ENCODE measurements at places on chromosomes 1 and 21.

DNA sequence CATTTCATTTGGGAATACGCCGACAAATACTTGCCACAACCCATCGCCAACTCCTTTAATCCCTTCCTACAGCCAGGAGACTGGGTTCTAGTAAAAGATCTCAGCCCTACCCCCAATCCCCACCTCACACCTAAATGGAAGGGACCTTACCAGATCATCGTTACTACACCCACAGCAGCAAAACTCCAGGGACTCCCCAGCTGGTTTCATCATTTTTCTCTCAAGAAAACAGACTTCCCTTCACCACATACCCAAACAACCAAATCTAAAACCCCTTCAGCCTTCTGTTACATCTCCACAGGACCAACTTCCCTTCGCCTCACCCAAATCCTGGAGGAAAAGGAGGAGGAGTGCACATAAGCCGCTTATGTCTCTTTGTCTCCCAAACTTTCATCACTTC, 23.7 kb upstream of the SLC2A5 start:
- DNase-seq = no peak

- no peak for DNase-seq
Observed at GRCh38 chr21:40567501-40567900, 279.5 kb downstream of the DSCAM start.

- no peak for DNase-seq
Observed at GRCh38 chr1:35931446-35932157, 697 bp downstream of the AGO3 start.

GRCh38 chr1:27713869-27714513, 11.8 kb upstream of the FAM76A start:
- no peak for DNase-seq

- DNase-seq = no peak
Observed at GRCh38 chr1:7771823-7772299, 765 bp downstream of the VAMP3 start.

- DNase-seq = no peak
Observed at GRCh38 chr1:64229307-64229706, 25.9 kb downstream of the UBE2U start.

DNA sequence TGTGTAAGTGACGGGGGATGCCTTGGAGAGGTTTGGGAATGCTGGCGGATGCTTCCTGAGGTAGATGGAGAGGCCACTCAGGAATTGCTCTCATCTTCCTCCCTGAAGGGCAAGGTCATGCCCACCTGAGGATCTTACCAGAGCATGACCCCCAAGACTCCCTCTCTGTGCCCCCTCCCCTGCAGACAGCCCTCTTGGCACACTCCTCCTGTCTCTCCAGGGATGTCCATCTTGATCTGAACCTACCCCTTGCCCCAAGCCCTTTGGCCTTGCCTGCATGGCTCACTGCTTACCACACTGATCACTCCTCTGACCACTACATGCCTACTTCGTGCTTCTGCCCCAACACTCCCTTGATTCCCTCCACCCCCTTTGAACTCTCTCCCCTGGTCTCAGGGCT, 17.9 kb upstream of the MPL start:
- no peak for DNase-seq

GRCh38 chr1:30726236-30726635, 2.9 kb upstream of the MATN1 start:
- DNase-seq = no peak

DNA sequence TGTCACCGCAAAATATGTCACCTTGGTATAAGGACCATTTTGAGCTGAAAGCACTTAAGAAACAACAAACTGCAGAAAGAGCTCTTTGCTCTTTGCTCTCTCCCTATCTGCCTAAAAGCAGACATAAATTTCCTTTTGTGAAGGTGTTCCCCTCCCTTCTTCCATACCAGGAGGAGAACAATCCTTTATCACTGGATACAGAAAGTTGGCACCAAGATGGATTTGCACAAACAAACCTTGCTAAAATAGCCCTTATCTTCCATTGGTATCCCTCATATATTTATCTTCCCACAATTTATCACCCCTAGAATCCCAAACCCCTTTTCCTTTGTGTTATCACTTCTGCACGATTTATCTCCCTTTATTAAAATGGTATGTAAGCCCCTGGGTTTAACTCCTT, 51.4 kb downstream of the DPYD start:
- no peak for DNase-seq

GRCh38 chr21:34031835-34032370, 41.5 kb upstream of the MRPS6 start:
- no peak for DNase-seq

DNA sequence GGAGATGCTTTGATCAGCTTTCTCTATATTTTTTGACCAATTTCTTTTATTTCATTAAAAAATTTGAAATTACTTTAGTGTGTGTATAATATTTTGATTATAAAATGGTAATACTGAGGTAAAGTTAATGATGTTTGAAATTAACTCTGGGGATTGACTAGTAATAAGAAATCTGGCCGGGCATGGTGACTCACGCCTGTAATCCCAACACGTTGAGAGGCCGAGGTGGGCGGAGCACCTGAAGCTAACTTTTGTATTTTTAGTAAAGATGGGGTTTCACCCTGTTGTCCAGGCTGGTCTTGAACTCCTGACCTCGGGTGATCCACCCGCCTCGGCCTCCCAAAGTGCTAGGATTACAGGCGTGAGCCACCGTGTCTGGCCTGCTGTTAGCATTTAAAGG, 17.5 kb downstream of the SCP2 start:
- DNase-seq = no peak

DNA sequence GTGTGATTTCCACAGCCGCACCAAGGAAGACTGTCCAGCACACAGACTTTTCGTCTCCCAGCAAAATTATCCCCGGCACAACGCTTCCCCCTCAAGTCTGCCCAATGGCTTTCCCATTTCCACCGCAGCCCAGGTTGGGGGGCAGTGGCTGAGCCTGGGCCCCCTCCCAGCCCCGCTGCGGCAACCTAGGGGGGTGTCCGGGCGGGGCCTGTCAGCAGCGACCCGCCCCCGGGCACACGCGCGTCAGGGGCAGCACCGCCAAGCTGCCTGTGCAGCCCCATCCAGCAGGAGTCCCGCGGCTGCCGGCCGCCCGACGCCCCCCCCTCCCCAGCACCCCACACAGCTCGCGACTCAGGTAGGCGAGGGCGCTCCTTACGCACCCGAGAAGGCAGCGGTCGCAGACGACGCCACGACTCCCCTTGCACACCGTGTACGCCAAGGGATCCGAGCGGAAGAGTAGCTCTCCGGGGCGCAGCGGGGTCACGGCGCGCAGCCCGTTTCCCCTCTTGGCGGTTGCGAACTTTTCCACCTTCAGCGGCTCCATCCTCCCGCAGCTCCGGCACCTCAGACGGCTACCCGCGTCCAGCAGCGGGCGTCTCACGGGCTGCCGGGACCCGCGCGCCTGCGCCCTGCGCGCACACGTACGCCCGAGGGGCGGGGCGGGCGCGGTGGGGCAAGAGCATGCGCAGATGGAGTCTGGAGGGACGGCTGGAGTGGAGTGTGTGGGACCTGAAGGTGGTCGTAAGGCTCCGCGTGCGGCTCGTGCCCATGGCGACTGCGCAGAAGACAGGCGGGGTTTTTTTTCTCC, at the start of gene SMYD3:
SMYD3 (minus strand) TSS at position 606 of the 808 bp plus-strand sequence.
- peak; percentile 56 for DNase-seq

DNA sequence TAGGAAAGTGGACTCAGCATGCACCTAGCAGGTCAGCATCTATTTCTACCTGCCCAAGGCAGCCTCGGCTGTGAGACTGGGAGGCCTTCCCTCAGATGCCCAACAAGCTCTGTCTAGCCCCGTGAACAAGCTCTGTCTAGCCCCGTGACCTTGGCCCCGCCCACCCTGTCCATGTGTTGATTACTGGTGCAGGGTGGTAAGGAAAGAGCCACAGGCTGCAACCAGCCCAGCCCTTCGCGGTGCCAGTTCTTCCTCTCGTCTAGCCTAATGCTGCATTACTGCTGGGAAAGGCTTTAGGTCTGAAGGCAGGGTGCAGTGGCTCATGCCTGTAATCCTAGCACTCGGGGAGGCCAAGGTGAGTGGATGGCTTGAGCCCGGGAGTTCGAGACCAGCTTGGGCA, 2.2 kb downstream of the GPR153 start:
- DNase-seq = no peak

- DNase-seq = no peak
Observed at GRCh38 chr1:107529511-107530149, 388.8 kb downstream of the NTNG1 start.

DNA sequence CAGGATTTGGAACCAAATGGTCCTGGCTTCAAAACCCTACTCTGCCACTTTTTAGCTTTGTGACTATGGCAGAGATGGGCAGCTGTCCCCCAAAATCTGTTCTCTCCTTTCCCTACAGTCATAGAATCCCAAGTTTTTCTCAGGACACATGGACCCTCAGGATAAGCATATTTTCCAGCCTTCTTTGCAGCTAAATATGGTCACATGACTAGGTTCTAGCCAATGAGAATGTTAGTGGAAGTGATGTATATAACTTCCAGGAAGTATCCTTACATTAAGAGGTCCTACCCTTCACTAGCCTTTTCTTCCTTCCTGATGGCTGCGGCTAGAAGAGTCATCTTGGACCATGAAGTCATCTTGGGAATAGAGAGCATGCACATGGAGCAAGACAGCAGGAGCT, 5.9 kb downstream of the IGSF3 start:
- DNase-seq = no peak

DNA sequence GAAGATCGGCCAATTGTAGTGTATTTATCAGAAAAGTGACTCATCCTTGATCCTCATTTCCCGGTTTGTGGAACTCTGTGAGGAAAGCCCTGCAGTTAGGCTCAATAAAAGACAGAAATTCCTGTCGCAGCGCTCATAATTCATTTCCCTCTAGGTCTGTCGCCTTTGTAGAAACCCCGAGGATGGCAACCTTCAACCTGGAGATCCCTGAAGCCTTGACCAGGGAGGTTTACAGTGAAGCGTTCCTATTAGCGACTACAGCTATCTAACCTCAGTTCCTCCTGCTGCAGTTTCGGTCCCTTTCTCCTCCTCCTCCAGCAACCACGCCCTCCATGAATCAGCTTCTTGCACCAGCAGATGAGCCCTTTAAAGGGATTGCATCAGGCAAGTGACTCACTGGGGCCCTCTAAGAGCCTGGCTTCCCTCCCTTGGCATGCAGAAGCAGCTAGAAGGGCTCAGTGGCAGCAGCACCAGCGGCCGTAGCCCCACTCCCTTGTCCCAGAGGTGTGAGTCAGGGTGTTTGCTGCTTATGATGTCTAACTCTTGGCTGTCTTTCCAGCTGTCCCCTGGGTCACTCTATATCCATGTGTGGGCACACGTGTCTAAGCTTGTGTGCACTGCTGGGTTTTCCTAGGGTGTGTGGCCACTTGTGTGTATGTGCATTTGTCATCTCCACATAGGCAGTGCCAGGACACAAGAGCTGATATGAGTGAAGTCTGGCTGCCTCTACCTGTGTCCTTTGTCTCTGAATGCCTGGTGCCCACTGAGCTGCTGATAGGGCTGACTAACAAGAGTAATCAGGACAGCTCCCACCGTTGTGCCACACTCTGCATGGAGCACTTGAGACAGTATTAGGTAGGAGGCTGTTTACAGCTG, 779 bp upstream of the STK40 start:
- DNase-seq = peak; percentile 56

DNA sequence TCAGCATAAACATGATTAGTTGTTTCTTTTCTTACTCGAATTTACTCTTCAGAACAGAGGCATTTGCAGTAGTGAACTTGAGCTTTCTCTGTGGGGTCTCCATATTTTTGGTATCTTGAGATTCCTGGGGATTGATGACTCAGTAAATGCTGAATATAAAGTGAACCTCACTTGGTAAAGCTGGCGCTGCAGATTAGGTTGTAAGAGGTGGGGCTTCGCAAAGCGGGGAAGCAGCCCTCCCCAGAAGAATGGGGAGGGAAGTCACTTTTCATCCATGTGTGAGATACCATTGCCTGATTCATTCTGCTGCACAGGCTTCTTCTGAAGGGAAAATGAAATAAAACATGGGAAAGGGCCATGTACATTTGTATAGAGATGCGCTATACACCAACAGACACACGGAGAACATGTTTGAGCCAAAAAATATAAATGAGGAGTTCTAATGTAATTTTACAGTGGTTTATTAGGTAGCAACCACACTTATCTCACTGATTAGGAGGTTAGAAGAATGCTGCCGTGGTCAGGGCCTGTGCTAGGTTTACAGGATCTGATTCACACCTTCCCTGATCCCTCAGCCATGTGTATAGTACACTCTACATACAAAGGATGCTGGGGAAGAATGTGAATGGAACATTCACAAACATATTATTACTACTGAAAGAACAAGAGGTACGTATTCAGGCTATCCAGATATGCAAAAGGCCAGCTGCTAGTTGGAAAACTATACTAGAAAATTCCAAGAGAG, 63.5 kb downstream of the DNTTIP2 start:
- no peak for DNase-seq

- DNase-seq = no peak
Observed at GRCh38 chr1:198734323-198735008, 95.6 kb downstream of the PTPRC start.

DNA sequence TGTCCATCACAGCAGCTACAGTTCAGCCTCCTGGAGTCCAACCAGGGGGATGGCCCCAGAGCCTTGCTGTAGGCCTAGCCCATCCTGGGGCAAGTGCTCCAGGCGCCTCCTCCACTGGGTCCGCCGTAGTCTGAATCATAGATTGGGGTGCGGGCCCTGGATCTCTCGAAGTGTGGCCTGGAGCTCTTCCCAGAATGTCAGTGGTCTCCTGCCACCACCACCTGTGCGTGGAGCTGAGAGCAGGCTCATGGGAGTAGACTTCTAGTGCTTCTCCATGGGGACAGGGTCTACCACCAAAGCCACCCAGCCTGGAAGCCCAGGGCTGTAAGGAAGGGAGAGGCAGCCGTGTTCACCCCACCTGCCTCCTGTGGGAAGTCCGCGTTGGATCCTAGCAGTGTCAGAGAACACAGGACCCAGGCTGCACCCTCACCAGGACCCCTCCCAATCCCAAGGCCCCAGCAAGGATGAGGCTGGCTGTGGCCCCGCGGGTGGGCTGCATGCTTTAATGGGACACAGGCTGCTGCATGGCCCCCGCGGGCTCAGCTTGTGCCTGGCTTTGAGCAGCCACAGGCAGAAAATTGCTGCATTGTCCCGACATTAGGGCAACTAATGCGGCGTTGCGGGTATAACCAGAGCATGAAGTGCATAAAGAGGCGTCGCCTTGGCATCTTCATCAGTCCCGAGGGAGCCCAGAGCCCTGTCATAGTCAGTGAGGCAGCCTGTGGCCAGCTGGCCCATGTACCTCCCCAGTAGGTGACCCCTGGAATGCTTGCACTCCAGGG, 735 bp upstream of the HES3 start:
- no peak for DNase-seq

DNA sequence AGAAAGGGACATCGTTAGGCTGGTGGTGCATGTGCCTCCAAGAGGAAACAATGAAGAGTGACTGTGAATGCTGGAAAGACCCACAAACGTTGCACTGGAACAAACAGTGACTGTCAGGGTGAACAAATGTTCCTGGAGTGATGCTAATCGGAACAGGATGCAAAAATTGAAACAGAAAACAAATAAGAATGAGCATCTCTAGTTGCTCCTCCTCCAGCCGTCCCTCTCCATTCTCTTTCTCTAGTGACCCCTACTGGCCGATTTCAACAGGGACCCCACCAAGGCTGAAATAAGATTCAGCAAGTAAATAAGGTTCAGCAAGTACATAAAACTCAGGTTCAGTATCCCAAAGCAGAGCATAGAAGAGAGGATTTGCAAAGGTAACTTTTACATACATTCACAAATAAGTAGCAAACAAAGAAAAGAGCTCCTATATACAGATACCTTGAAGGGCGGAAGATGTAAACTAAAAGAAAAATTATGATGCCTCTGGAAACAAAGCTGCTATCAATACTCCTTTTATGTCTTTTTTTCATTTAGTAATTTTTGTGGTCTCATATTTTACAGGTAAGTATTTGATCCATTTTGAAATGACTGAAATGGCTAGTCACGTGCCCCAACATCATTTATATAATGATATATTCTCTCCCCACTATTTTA, 836.1 kb upstream of the ADAMTS5 start:
- no peak for DNase-seq

- DNase-seq = no peak
Observed at GRCh38 chr1:181091309-181092040, 3.0 kb downstream of the IER5 start.
